ENCODE measurements at places on chromosomes 11 and 22. TPM values are rescaled to one million over a fixed set of nuclear protein-coding genes. Genes with fewer than 3 reads are reported as not detected.

GRCh38 chr11:13386567-13386966, 76.5 kb downstream of the BTBD10 start:
- DNase-seq = no peak

DNA sequence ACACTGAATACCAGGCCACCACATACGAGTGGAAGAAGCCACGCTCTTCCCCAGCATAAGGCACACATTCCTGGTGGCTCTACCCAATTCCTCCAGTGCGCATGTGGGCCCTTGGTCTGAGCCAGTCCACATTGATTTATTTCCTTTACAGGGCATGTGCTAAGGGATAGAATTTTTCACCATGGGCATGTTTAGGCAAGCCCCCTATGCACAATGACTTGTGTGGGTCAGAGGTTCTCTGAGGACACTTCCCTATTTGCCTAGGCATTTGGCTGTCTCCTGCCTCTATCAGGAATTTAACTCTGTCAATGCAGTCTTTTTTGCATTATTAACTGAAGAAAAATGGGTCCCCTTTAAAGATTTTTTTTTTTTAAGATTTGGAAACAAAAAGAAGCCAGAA, 718.1 kb downstream of the NTM start:
- no peak for DNase-seq

GRCh38 chr11:125514336-125515101, 18.5 kb upstream of the FEZ1 start:
- DNase-seq = peak; percentile 89

GRCh38 chr22:38465673-38466490, 2.0 kb upstream of the KDELR3 start:
- no peak for DNase-seq

GRCh38 chr11:129613071-129613470, 202.6 kb upstream of the TMEM45B start:
- no peak for DNase-seq

DNA sequence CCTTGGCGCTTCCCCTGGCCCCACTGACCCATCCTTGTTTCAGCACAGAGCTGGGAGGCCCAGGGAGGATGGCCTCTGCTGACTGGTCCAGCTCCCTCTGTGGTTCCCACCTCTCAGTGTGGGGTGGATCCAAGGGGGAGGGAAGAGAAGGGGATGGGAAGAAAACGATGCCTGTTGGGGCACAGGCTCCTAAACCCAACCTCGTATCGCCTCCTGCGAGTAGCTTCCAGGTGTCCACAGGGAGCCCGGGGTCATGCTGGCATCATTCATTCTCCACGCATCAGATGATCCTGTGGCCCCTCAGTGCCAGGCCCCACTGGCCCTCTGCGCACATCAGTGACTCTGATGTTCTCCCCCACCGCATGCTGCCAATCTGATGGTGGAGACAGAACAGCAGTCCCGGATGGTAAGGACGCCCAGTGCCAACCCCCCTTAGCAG, 5.1 kb downstream of the MYEOV start:
- no peak for DNase-seq

Gene CHKA
- 15.8 TPM for total RNA-seq

Gene KDM4E
- total RNA-seq = not detected

DNA sequence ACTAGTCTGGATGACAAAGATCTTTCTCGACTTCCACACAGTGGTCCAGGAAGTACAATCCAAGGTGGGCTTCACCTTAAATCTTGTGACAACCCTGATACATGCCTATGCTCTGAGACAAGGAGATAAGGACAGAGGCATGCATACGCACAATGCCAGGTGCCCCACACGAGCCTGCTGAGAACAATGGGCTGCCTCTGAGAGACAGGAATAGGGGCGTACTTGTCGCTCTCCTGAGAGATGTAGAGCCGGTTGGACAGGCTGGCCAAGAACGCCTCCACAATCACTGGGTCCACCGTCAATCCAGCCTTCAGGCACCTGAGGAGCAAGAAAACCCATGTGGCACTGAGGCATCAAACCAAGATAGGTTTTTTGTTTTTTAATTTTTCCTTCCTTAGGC, 25.5 kb downstream of the SERPIND1 start:
- no peak for DNase-seq

GRCh38 chr11:126963603-126964363, 36.8 kb downstream of the KIRREL3 start:
- no peak for DNase-seq

Gene RTN4R
- total RNA-seq = 2.8 TPM

Gene GRIA4
- total RNA-seq = not detected

DNA sequence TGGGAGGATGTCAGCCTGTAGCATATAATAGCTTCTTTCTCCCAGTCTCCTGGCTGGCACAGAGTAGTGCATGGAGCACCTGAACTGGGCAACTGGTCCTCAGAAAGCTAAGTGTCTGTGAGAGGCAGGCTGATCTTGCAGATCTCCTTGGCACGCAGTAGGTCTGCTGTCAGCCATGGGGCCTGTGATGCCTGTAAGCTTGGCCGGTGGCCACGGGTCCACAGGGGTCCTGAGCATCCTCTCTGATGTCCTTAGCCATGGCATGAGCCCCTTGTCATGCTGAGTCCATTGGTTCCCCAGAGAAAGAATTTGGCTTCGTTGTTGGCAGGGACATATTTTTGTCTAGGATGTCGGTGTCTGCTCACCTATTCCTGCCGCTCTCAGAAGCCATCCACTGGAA, 25.0 kb downstream of the AMPD3 start:
- DNase-seq = no peak

- no peak for DNase-seq
These were observed 27.5 kb downstream of the TPCN2 start for GRCh38 chr11:69076129-69076791.

DNA sequence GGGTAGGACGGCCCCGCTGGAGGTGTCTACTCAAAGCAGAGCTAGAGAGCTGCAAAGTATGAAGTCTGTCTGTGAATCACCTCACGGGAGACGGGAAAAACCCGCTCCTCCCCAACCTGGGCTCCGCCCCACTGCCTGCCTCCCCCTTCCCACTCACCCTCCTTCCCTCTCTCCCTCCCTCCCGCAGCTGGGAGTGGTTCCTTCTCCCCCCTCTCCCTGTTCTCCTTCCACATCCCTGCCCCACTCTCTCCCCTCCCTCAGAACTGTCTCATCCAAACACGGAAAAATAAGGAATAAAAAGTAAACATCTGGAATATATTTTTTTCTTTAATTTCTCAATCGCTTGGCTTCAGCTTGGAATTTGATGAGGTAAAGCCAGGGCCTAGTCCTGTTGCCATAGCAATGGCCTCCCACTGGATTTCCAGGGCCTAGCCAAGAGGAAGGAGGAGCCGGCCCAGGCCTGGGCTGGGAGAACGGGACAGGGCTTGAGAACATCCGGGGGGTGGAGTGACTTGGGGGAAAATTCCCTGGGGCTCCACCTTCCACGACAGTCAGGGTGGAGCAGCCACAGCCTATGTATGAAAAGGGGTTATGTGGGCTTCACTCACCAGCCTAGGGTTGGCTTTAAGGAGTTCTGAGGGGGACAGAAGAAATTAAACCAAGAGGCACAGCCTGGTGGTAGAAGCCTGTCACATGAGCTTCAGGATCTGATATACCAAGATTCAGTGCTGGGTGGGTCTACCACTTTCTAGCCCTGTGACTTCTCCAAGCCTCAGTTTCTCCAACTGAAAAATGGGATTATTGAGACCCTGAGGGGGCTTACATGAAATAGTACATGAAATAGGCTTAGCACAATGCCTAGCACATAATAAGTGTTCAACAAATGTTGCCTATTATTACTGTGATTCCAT, 2.2 kb downstream of the TNKS1BP1 start:
- peak; percentile 26 for DNase-seq

Gene OR4P4
- not detected for total RNA-seq

DNA sequence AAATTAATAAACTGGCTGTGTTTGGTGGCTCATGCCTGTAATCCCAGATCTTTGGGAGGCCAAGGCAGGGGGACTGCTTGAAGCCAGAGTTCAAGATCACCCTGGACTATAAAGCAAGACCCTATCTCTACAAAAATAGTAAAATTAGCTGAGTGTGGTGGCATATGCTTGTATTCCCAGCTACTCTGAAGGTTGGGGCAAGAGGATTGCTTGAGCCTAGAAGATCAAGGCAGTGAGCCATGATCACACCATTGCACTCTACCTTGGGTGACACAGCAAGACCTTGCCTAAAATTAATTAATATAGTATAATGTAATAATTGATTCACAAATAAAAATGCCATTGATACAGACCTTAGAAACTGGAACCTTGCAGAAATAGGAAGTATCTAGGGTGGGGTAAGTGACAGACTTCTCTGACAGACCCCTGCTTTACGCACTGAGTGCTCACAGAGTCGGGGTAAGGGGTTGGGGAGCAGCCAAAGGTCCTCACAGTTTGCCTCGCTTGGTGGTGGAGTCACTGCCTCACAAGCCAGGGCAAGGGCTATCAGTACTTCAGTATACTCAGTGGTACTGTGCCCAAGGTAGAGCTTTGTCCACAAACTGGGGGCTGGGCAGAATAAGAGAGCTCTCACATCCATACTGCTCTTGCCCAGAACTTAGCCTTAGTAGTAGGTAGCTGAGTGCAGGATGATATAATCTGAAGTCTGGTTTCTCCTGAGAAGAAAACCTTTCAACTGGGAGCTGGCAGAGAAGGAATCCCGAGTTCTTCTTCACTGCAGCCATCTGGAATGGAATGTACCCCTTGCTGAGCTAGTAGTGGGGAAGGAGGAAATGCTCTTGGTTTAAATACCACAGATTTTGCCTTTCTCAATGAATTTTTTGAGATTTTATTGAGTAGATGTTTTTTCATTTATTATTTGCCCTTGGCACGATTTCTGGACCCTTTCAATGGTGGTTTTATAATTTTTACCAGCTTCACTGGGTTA, 65.5 kb downstream of the EMSY start:
- no peak for DNase-seq

Gene NCAM1
- 0.56 TPM for total RNA-seq

Gene ART1
- not detected for total RNA-seq

DNA sequence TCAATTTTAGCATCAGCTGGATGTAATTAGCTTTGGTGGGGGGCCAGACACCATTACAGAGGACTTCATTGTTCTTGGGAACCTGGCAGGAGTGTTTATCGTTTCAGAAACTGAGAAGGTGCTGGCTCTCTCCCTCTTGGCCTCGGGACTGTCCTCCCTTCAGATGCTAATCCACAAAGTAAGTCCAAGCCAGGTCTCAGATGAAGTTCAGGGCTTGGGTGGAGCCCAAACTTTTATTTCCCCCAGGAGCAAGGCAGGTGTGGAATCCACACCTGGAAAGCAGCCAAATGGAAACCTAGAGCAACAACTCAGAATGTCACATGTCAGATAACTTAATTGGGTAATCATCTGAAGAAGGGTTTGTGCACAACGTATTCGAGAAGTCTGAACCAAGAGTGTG, 119.2 kb downstream of the ME3 start:
- no peak for DNase-seq

Gene MYEOV
- total RNA-seq = not detected
